RCC 7860 (cell line): ENCODE measurements at places on chromosomes 16 and 17.

GRCh38 chr17:57481910-57482391 lies 225.6 kb downstream of the MSI2 start:
- DNase-seq, result peak; percentile 94

- no peak for DNase-seq
These were observed 8.3 kb downstream of the CBFA2T3 start for GRCh38 chr16:88968589-88969280.

- DNase-seq, result no peak
These were observed at the start of gene ZPBP2 for GRCh38 chr17:39867880-39868553. Gene ZPBP2 (plus strand): TSS chr17:39868202. CDS start chr17:39868355, 153 bp downstream.

GRCh38 chr17:19800571-19800970 lies 52.5 kb upstream of the ALDH3A1 start:
- DNase-seq, result no peak

- peak; percentile 30 for DNase-seq
These were observed 117.5 kb downstream of the NOG start for GRCh38 chr17:56710986-56711385.

DNA sequence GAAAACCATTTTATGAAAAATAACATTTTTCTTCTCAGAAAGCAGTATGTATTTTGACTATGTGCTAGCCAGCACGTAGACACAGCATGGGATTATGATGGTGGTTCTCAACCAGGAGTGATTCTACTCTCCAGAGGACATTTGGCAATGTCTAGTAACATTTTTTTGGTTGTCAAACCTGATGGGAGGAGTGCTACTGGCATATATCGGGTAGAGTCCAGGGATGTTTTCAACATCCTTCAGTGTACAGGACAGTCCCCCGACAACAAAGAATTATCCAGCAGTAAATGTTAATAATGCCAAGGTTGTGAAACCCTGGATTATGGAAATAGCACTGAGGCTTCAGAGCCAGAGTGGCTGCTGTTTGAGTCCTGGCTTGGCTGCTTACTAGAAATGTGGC lies 27.7 kb downstream of the AP2B1 start:
- no peak for DNase-seq

GRCh38 chr17:62309396-62309795 lies 71.0 kb upstream of the EFCAB3 start:
- DNase-seq, result no peak

DNA sequence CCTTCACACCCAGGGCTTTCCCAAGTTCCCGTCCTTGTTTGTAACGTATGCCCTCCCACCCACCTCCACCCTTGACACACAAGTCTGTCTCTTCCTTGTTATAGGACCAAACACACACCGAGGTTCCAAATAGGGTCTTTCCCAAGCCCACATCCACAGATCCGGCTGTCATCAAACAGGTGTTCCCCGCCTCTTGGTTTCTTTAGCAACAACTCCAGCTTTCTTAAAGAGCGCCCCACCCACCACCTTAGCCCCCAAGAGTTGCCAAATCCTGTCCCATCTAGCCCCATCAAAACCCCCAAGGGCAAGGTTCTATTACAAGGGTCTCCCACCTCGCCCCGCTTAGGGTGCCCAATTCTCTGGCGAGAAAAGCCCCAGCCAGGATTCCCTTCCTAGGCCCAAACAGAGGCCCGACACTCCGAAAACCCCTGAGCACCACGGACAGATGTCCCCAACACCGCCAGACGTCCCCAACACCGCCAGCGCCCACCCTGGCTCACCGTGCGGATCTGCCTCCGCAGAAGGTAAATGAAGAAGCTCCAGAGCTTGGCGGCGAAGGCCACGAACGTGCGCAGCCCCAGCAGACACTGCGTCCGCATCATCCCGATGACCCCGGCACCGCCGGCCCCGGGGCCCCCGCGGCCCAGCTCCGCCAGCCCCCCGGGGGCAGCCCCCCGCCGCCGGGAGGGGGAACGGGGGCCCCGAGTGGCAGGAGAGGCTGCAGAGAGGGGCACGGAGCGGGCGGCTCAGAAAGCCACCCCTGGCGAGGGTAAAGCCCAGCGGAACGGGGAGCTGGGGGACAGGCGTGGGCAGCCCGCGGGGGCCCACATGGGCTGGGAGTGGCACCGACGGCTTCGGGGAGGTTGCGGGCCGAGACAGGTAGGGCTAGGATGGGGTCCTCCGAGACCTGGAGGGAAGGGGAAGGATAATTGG lies 573 bp downstream of the CTDNEP1 start:
- no peak for DNase-seq

- DNase-seq, result no peak
These were observed 5.8 kb downstream of the FOXN1 start for GRCh38 chr17:28511858-28512461.

- no peak for DNase-seq
These were observed 33.1 kb downstream of the NLRC5 start for GRCh38 chr16:57022445-57022844.

GRCh38 chr16:23863511-23864422 lies 28.0 kb downstream of the PRKCB start:
- no peak for DNase-seq

DNA sequence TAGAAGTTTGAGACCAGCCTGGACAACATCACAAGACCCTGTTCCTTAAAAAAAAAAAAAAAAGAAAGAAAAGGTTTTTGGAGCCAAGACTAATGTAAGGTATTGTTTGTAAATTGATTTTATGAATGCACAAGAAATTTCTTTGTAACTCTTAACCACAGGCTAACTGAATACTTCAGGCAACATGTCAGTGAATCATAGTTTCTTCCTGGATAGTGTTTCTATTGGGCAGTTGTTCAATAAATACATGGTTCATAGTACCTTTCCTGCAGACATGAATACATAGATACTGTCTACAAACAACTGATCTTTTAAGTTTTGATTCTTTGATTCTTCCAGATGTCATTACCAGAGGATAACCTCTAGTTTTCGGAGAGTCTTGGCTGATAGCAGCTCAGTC lies 11.6 kb downstream of the DDX42 start:
- no peak for DNase-seq

DNA sequence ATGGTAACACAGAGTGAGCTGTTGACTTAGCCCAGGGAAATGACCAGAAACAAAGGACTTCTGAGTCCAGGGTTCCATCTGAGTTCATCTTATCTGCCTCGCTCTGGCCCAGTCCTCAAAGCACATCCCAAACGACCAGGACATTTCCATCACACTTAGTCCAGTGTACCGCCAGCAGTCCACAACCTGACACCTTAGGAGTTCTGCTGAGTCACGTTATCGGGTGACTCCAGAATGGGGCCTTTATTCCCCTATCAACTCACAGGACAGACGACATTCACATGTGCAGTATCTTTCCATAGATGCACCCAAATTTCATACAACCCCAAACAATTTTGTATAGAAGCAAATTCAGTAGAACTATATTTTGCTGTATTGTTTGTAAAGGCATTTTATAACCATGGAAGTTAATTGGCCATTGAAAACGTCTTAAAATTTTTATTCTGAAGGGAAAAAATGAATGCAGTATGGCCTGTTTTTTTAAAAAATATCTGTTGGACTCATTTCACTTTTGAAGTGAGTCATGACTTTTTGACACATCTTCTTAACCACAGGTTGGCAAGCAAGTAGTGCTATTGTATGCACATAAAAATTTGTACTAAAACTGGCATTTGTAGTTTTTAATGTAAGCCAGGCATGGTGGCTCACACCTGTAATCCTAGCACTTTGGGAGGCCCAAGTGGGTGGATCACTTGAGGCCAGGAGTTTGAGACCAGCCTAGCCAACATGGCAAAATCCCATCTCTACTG lies 46.3 kb downstream of the ZNF18 start:
- DNase-seq, result no peak

- no peak for DNase-seq
These were observed 152.6 kb downstream of the CYB561 start for GRCh38 chr17:63293323-63294075.

DNA sequence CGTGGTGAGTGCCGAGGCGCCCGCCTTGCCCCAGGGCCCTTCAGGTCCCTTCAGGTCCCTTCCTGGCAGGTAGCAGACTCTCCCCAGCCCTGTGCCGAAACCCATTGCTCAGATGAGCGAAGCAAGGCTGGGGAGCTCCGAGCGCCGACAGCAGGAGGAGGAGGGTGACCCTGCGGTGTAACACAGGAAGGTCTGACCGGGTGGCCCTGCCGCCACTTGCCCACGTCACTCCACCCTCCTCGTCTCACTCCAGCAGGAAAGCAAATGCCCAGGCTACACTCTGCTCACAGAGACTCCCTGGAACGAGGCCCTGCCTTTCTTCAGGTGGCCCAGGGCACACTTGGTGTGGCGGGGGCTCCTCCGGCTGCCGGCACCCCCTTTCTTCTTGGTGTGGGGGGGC lies 57.2 kb downstream of the ACTG1 start:
- DNase-seq, result no peak

DNA sequence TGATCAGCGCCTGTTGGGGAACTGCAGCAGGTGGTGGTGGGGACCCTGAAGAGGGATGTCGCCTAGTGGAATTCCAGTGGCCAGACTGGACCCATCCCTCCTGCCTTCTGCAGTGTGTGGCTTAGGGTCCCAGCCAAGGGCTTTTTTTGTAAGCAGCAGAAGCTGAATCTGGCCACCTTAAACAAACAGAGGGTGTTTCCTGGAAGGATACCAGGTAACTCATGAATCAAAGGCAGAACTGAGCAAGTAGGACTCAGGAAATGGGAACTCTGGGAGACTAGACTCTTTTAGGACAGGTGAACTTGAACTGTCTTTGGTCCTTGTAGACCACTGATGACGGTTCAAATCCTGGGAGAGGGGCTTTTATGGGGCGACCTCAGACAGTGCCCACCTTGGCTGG lies 124.0 kb downstream of the ABCC6 start:
- no peak for DNase-seq

DNA sequence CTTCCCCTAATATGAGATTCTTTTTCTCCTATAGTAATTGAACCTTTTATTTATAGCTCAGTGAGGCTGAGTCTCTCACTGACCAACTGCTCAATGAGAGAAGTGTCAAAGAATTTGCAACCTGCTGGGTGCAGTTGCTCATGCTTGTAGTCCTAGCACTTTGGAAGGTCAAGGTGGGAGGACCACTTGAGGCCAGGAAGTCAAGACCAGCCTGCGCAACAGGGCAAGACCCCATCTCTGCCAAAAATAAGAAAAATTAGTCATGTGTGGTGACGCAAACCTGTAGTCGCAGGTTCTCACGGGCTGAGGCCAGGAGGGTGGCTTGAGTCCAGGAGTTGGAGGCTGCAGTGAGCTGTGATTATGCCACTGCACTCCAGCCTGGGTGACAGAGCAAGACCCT lies 30.9 kb upstream of the CRYBA1 start:
- DNase-seq, result peak; percentile 31

DNA sequence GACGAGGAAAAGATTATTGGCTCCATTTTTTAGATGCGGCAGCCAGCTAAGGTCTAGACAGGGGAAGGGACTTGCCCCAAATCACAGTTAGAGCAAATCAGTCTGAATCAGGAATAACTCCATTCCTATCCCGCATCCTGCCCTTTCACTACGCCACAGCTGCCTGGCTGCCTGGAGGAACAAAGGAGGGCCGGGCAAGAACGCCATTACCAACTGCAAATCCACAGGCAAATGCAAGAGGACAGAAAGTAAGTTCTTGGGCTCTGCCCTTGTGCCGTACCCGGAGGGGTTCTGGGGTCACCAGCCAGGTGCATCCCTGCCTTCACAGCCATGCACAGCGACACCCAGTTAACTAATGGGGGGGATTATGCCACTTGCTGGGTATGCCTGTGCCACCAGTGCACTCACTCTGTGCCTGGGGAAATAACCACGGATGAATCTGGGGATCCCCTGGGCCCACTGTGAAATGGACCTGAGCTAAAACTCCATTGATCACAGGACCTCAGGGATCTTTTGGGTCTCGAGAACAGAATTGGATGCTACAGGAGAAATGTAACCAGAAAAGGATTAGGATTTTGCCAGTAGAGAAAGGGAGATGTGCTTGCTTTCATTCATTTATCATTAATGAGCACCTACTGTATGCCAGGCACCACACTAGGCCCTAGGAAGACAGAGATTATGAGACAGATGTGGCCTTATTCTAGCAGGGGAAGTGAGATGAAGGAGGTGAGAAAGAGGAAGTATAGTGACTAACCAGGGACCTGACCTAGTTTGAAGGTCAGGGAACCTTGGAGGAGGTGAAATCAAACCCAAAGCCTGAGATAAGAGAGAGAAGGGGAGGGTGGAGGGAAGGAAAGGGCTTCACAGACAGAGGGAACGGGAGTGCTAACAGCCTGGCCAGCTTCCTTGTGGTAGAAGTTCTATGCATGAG lies 17.7 kb downstream of the BCL7C start:
- no peak for DNase-seq

GRCh38 chr17:61412860-61413660 lies 13.4 kb downstream of the TBX2 start:
- DNase-seq, result no peak

DNA sequence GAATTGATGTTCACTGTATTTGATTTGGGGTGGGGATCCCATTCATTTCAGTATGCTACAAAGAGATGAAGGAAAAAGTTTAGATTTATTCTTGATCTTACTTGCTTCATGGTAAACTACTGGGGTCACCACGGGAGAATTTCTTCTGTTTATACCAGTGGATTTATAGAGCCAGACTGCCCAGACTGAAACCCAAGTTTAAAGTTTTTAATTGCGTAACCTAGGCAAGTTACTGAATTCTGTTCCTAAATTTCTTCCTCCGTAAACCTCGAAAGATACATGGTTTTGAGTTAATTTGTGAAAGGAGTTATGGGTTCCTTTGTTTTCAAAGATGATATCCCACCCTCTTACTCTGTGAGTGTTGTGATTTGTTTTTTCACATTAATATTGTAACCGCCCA lies 26.4 kb downstream of the PIGL start:
- no peak for DNase-seq

DNA sequence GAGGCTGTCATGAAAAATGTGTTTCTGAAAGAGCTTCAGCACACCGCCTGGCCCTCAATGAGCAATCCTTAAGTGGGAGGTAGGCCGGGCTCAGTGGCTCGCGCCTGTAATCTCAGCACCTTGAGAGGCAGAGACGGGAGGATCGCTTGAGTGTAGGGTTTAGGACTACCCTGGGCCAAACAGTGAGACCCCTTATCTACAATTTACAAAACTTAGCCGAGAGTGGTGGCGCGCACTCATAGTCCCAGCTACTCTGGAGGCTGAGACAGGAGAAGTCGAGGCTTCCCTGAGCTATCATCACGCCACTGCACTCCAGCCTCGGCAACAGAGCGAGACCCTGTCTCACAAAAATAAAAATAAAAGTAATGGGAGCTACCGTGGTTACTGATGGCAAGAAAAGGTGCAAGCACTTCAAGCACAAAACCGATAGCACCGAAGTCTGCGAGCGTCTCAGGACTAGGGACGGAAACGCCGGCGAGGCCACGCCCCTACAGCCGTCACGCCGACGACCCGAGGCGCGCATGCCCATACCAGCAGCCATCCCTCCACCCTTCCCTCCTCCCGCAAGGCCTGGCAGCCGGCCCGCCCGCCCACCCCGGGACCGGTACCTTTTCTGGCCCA lies 607 bp downstream of the THUMPD1 start:
- peak; percentile 57 for DNase-seq

DNA sequence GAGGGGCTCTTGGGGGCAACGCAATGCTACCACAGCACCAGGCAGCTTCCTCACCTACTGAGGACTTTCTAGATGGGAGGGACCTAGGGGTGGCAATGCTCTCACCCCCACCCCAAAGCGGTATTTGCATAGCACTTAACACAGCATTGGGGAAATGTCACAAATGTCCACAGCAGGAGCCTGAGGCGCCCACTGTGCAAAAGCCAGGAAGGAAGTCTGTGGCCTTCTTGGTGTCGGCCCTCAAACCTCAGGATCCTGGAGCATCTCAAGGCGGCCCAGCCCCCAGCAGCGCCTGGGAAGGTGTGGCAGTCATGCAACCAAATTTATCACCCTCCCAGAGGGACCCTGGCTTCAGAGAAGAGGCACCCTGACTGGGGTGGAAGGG lies 45.3 kb downstream of the WNT3 start:
- DNase-seq, result no peak
